Eye (tissue), 1 donor: ENCODE measurements at places on chromosomes 3 and 15.

DNA sequence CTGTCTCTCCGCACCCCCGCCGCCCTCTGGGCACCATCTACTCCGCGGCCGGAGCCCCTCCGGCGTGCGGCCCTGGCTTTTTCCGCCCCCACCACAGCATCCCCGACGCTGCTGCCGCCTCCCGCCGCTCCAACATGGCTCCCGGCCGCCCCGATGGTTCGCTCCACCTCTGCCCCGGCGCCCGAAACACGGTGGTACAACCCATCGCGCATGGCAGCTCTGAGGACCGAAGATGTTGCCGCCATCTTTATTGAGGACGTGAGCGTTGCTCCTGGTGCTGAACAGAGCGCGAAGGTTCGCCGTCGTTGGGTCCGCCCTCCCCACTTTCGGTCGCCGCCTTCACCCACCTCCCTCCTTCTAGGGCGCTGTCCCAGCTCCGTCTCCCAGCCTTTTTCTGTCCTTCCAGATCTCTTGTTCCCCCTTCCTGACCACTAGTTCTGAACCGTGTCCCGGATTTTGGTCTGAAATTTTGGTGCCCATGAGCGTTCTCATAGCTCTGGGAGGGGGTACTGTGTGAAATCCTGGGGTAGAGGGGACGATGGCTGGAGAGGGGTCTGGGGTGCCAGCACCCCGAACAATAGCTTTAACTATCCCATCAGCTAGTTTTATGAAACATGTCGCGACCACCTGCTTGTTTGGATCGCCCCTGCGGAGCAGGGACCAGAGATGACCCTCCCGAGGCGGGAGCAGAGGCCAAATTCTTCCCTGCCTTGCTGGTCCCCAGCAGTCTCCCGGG, at the start of gene CELSR3:
Gene CELSR3, minus strand, starts transcription at position 134 of the 736 bp plus-strand sequence. CDS start 252 bp downstream, outside the sequence.
- peak; percentile 93 for DNase-seq

DNA sequence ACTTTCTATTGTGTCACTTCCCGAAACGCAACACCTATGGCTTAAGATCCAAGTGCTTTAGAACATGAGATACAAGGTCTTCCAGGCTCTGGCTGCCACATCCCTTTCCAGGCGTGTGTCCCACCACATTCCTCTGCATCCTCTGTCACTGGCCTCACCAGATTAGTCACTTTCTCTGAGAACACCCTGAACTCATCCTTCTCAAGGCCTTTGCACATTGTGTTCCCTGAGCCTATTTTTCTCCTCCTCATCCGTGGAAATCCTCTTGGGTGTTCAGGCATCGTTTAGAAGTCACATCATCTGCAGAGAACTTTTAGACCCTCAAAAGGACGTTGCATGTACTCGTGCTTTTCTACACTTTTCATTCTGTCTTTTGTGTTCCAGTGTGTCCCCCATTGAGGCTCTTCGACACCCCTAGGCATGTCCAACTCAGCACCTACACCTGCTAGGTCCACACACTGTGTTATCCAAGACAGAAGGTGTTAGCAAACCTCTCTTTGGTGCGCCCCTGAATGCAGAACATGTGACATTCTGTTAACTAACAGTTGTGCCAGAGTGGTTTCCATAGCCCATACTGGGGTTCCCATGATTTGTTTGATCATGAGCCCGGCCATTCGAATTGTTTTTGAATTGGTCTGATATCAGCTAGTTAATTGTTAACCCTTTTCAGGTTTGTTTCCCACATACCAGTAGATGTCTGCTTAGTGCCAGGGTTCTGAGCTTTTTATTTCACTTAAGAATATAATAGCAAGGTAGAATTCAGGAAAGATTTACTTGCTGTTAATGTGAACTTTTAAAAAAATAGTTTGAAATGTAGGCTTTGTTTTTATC, 67.2 kb downstream of the LPP start:
- DNase-seq: no peak

- no peak for DNase-seq
These were observed 8.0 kb upstream of the MORC1 start for GRCh38 chr3:109125902-109126301.

DNA sequence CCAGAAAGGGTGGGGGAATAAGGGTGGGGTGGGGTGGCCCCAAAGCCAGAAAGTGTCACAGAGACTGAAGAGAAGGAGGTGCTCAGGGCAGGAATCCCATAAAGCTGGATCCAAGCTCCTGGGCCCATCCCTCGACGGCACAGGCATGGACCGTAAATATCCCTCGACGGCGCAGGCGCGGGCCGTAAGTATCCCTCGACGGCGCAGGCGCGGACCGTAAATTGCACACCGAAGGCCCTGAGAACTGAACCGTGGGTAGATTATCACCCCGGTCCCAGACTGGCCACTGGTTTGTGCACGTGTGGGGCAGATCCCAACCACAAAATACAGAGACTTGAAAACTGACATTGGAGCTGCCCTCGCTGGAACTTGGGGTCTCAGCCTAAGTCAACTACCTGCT, 41.3 kb upstream of the MUC4 start:
- DNase-seq: no peak

DNA sequence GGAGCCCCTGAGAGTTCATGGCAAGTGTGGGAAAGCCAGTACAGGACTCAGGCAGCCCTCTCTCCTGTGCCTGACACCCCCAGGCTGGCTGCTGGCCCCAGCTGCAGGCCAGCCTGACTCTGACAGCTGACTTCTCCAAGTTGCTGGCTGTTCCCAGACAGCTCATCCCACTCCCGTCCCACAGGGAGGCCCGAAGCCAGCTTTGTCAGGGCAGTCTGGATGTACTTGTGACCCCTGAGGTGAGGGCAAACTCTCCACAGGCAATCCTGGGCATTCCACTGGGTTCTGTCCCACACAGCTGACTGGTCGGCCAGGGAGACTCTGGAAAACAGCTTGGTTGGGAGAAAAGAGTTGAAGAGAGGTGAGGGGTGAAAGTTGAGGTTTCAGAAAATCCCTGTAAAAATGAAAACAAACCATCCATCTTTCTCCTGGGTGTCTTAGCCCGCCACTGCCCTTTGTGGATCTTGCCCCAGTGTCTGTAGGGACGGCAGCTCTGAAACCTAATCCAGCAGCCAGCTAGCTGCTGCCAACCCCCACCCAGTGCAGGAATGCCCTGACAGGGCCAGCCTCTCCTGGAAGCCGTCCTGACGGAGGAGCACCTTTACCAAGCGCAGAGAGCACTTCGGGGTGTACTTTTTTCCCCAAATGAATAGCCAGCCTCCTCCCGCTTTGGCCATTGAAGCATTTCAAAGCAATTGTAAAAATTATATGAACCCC, 87.9 kb downstream of the DNAJB8 start:
- DNase-seq: no peak

DNA sequence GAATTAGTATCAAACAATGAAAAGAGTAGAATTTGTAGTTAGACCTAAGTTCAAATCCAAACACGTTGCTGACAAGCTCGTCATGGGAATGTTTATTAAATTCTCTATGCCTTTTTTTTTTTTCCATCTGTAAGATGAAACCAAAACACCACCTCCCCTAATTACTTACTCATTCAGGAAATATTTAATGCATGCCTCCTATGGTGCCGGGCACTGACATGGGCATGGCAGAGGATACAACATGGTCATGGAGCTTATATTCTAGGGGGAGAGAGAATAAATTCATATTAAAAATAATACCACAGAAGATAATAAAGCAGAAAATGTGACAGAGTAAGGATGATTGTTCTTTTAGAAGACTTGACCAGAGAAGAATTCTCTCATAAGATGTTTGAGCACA, 215.8 kb downstream of the RYR3 start:
- no peak for DNase-seq

DNA sequence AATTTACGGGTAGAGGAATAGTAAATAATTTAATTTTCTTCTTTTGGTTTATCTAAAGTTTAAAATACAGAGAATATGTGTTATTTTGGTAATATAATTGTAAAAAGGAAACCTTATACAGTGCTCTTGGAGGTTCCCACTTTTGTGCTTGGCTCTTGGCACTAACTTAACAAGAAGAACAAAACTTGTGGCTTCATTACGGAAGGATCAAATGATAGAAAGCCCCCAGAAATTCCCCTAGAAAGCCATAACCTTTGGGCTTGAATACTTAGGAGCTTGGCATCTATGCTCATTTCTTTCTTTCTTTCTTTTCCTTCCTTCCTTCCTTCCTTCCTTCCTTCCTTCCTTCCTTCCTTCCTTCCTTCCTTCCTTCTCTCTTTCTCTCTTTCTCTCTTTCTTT, 197.5 kb downstream of the SOX2 start:
- no peak for DNase-seq

DNA sequence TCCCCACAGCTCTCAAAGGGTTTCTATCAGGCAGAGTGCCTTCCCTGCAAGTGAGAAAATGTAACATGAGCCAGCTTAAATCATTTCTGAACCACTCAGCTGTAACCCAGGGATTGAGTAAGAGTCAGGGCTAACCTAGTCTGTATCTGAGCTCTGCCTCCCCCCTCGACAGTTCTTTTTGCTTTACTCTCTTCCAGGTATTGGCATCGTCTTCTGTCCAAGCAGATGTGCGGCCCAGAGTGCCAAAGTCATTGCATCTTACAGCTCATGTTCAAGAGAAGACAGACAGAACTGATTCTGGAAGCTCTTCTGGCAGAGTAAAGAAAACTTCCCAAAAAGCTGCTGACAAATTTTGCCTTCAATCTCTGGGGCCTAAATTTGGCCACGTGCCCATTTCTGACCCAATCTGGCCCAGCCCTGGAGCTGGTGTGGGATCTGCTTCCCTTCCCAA, 74.8 kb downstream of the ABHD5 start:
- no peak for DNase-seq

DNA sequence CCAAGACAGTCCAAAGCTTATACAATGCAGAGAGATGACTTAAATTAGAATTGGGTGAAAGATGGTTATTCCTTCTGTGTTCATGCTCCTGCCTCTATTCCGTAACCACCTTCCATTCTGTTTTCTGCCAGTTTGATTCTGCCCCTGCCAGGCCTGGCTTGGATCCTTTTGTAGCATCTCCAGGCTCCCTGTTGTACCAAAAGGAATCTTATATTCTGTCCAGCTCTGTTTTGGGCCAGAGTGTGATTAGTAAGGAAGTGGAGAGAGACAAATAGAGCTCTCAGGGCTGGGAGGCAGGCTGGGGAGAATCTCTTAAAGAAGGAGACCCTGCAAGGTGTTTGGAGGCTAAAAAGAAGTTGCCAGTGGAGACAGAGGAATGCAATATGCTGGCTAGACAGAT, 63.8 kb downstream of the KCNAB1 start:
- no peak for DNase-seq

DNA sequence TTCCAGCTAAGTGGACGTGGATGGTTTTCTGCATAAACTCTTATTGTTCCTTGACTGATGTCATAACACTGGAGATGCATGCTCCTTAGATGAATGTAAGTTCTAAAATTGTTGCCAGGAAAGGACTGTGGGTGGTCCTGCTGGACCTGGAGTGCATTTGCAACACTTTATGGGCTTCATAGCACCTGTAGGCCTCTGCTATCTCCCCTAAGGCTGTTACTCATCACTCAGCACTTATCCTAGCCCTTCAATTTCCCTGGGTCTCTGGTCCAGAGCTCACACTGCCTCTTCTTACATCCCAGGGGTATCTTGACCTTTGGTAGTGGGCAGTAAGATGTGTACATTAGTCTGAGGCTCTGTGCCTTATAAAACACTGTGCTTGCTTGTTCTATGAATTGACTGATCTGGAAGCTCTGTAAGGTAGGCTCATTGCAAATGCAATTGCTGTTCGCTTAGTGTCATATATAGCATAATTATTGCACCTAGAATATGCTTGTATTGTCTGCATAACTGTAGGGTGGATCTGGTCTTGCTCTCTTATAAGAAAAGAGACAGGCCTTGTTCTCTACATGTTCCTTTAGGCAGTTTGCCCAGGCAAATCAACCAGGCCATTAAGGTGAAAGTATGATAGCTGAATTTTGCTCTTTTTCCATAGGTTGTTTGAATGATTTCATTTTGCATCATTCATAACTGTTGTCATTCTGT, 35.8 kb downstream of the SLCO3A1 start:
- DNase-seq: no peak

- no peak for DNase-seq
These were observed 6.5 kb upstream of the VPS8 start for GRCh38 chr3:184805351-184806038.

GRCh38 chr3:59563966-59564365, 514.1 kb upstream of the CFAP20DC start:
- no peak for DNase-seq

- DNase-seq: no peak
These were observed 1.9 kb downstream of the PIGB start for GRCh38 chr15:55320963-55321362.

DNA sequence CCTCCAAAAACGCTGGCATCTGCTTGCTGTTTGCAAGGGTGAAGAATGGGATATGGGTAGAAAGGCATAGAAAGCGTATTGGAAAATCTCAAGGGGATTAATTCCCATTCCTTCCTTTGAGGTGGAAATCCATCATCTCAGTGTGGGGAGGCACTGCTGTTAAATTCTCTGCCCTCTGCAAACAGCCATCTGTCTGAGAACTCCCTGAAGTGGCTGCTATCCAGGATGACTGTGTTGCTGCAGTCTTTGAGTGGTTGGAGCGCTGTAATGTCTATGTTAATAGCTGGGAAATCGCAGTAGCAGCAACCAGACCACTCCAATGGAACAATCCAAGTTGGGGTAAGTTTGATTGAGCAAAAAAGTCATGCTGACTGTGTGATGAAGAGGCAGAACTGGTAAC, 625.9 kb downstream of the NLGN1 start:
- DNase-seq: peak; percentile 6

DNA sequence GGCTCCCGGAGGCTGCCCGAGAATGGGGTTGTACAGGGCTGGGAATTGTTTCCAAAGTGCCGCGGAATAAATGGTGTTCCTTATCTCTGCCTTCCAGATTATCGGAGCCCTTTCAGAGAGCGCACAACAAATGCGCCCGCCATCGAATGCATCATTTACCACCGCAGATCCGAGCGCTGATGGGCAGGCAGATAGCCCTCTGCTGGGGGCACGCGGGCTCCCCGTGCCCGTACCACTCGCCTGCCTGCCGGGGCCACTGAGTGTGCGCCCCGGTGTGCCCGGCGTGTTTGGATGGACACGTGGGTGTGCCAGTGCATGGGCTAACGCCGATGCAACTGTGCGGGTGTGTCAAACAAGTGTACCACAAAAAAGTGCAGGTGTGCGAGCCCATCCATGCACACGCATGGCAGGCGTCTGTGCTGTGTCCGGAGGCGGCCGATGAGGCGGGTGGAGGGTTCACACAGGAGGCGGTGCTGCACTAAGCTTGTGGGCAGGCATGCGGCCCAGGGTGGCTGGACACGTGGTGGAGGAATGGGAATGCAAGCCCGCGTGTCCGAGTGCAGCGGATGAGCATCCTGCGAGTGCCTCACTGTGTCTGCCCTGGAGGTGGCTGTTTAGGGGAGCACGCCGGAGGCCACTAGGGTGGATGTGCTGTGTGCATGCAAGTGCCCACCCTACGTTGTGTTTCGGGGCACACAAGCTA, 3.8 kb upstream of the GATA2 start:
- DNase-seq: peak; percentile 66

GRCh38 chr3:11591391-11592282, 52.1 kb downstream of the VGLL4 start:
- peak; percentile 93 for DNase-seq

- DNase-seq: no peak
These were observed 10.0 kb downstream of the DCP1A start for GRCh38 chr3:53337167-53337940.

DNA sequence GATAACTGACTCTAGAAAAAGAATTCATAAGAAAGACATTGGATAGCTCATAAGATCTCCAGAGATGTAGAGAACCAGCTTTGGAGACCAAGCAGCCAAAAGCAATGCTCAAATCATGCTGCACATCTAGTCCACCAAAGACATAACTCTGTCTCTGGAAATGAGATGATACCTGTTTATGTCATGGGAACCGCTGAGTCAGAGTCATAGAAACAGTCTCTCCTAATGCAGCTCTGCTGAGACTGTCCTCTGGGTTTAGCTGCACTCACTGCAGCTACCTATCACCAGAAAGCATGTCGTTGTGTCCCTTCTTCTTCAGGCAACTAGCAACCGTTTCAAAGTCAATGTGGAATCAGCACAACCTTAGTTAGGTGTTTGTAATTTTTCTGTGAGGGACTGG, 218.5 kb upstream of the ROBO1 start:
- DNase-seq: no peak
